ENCODE measurements at places on chromosomes 12 and 14.
A peak's percentile ranks its signal among the peaks of the same experiment; 100 is the strongest.

- no peak for DNase-seq
Measured at GRCh38 chr12:116538682-116539305, 20.4 kb upstream of the MAP1LC3B2 start.

DNA sequence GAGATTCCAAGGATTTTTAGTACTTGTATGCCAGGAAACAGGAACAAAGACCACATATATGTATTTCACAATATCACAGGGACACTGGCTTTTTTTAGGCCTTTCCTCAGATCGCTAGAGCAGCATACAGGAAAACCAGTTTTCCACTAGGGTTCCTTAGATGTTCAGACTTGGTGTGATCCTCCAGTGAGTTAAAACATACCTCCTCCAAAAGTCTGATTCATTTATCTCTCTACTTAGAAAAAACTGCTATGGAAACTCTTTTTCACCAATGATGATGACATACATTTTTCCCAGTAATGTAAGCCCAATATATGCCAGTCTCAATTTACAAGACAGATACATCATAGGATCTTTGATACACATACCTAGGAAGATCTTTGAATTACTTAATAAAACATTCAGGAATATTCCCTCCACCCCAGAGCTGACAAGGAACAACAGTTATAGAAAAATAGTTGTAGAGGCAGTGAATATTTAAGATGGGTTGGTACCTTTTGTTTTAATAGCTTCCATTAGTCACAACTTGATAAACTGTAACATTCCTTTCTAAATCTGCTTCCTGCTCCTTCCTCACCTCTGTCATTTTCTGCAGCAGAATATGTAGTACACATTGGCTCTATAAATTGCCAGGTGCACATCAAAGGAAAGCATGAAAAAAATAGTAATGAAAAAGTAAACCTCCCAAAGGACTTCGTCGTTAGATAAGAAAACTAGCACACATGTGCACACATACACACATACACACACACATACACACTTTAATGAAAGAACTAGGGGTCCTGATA, 27.5 kb downstream of the BCAT1 start:
- peak; percentile 43 for DNase-seq

- DNase-seq: peak; percentile 93
Measured at GRCh38 chr14:34781242-34781641, 66.8 kb upstream of the CFL2 start.

DNA sequence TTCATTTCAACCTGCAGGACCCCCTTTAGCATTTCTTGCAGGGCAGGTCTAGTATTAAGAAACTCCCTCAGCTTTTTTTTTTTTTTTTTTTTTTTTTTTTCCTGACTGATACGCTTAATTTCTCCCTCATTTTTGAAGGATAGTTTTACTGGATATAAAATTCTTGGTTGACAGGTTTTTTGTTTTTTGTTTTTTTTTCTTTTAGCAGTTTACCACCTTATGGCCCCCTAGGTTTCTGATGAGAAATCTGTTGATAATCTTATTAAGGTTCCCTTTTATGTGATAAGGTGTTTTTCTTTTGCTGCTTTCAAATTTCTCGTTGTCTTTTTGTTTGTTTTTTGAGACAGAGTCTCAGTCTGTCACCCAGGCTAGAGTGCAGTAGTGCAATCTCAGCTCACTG, 66.5 kb downstream of the BORCS5 start:
- DNase-seq: no peak

DNA sequence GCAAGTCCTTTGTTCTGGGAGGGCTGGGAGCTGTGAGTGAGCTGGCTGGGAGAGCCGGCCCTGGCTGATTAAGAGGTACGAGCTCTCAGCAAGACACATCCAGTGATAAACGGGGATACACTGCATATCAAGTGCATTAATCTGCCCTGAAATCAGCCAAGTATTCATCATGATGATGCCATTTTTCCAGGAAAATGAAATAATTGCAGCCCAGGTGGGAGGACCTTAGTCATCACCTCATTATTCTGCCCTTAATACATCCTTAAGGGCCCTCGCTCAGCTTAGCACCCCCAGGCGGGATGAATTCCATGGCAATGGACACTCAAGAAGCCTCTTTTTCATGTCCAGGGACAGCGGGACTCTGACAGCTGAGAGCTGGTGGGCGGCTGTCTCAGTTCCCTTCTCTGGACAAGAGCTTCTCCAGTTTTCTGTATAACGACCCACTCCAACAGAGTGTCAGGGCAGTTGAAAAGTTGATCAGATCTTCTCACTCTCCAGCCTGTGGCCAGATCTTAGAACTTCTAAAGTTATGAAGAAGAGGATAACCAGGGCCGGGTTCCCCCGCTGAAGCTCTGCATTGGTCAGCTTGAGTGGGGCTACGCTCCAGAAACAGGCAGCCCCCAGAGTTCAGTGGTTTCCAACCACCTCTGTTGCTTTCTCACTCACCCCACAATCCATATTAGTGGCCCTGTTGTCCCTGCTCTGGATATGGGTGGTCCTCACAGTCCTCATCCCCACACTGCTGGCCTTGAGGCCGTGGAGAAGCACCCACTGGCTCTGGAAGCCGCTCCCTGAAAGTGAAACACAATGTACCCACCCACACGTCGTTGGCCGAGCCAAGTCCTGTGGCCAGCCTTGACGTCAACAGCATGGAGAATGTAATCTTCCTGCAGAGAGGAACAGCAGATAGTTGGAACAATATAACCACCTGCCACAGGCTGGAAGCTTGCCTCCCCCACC, 306.2 kb upstream of the DIO3 start:
- DNase-seq: no peak

GRCh38 chr14:38669027-38669426, 413.1 kb upstream of the CLEC14A start:
- no peak for DNase-seq

DNA sequence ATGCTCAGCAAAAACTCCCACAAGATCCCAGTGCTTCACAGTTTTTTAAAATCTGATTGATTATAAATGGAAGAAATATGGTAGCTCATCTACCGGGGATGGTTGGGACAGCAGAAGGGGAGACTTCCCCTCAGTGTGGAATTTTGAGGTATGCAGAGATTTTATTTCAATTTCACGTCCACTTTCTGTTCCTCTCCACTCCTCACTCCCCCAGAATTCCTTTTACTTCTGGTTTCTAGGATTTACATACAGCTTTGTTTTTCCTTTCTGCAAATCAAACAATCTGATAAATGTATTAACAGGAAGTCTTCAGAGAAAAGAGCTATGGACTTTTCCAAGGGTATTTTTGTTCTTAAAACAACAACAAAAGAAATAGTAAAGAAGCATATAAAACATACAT, 181.5 kb upstream of the ARHGAP5 start:
- DNase-seq: no peak

DNA sequence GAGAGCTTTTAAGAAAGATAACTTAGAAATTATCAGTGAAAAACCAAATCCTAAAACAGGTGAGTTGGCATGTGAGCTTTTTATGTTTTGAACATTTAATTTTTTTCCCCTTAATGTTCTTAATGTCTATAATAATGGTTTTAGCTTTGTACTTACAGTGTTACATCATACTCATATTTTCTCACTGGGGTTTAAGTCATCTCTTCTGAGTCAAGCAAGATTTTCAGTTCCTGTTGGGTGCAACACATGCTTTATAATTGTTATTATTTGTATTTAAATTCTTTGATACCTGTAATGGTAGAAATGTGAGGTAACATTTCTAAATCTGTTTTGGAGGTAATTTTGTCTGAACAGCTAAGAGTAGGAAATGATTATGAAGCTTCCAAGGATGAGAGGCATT, 113.0 kb downstream of the PLEKHA5 start:
- no peak for DNase-seq

GRCh38 chr12:68113644-68114043, 45.9 kb downstream of the IFNG start:
- DNase-seq: no peak

DNA sequence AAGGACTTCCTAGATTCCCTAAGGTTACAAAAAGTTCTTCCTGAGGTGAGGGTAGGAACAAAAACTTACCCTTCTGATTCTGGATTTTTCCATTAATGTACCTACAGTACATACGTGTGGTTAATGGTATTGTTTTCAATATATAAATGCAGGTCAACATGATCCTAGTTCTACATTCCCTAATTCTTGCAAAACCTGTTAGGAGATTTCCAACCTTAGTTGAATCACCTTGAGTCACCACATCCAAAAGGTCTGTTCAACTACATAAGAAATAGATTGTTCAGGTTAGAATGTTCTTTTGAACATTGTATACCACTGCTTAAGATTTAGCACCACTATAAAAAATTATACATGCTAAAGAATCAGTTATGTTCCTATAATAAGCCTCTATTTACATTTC, 118.9 kb downstream of the GARIN6 start:
- DNase-seq: no peak

Data from fibroblast of skin of back (primary cell).